ENCODE measurements at places on chromosomes 1 and 21.
A peak's percentile ranks its signal among the peaks of the same experiment; 100 is the strongest.

DNA sequence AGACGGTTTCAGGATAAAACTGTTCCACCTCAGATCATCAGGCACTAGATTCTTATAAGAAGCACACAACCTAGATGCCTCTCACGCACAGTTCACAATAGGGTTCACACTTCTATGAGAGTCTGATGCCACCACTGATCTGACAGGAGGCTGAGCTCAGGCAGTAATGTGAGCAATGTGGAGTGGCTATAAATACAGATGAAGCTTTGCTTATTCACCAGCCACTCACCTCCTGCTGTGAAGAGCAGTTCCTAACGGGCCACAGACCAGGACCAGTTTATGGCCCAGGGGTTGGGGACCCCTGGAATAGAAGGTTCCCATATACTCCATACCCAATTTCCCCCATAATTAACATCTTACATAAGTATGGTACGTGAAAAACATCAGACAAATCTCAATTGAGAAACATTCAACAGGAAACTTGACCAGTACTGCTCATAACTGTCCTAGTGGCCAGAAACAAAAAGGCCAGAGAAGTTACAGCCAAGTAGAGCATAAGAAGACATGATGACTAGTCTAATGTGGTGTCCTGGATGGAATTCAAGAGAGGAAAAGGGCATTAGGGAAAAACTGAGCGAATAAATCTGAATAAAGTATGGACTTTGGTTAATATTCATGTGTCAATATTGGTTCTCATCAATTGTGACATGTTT is 24.7 kb upstream of the IGSF5 start:
- DNase-seq: no peak

DNA sequence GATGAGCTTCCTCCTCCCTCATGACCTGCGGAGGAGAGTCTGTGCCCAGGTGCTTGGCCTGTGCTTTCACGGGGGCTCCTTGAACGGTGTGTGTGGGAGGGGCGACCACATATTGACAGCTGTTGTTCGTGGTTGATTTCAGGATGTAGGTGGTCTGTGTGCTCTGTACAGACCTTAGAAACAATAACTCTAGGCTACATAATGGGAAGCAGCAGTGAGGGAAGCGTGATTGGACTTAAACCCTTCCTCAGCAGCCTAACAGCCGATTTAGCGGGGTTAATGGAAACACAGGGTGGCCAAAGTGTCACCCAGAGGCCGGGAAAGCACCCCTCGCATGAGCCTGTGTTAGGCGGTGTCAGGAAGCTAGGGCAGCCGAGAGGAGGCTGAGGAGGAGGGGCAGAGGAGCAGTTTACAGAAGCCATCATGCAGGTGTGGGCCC is 56.0 kb downstream of the TBCE start:
- peak; percentile 61 for DNase-seq

- DNase-seq: no peak
These were observed 65.7 kb upstream of the ECE1 start for GRCh38 chr1:21355956-21356355.

GRCh38 chr21:43957128-43957571 is 55.0 kb upstream of the TRAPPC10 start:
- no peak for DNase-seq

- DNase-seq: peak; percentile 63
These were observed at the start of gene TLCD4 for GRCh38 chr1:95117207-95118066. TSS of gene TLCD4 (plus strand) at chr1:95117355. CDS start at chr1:95143902, 26,547 bp downstream.

DNA sequence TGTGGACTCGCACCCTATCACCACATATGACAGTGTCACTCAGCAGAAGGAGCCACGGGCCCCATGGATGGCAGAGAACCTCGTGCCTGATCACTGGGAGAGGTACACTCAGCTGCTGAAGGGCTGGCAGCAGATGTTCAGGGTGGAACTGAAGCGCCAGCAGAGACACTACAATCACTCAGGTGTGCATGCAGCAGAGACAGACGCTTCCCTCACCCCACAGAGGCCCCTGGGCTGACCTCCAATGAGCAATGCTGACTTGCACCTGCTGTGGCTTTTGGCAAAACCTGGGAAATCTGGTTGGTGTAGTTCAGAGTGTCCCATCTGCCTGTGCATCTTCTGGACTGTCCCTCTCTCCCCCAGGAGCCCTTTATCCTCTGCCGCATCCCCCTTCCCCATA is 51.9 kb downstream of the KIAA1614 start:
- DNase-seq: no peak

DNA sequence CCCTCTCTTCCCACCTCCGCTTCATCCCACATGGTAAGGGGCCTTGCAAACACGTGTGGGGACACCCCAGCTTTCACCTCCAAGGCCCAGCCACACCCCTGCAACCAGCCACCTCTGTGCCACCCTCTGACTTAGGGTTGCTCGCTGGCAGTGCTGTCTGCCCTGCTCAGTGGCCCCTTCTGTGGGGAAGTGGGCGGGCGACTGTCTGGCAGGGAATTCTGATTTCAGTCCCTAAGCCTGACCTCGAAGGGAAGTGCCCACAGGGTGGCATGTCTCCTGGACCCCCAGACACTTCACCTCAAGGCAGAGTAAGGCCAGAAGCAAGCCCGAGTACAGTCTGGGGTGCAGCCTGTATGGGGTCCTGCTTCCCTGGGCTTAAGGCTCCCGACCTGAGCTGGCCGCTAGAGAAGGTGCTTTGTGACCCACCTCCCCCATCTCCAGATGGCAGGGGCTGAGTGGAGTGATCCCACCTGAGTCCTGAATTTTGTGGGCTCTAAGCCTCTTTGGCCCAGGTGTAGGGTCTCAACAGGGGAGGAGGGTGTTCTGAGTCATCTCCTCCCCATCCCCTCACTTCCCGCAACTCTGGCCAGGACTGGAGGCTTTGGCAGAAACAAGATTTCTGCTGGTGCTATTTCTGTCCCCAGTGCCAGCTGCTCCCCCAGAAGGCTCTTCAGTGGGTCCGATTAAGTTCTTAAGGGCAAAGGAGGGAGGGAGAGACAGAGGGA is 7.0 kb downstream of the RD3 start:
- DNase-seq: no peak

- DNase-seq: no peak
These were observed 24.8 kb downstream of the ATPAF1 start for GRCh38 chr1:46643368-46643775.

GRCh38 chr21:41124641-41125201 is 43.2 kb upstream of the BACE2 start:
- DNase-seq: no peak

DNA sequence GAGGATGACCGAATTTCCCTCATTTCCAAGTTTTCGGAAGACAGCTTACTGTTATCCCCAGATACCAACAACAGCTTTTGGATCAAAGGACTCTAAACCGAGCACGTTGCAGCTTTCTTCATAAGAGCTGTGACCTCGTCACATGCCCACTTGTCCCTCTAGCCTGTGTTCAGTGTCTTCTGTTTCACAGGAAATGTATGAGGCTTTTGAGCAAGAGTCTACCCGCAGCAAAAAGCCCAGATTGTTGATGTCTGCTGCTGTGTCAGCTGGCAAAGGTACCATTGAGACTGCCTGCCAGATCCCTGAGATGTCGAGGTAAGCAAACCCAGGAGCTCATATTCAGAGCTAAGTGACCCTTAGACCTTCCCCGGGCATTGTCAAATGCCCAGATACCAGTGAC is 24.1 kb downstream of the CHI3L2 start:
- DNase-seq: no peak
